ENCODE measurements at places on chromosomes 7 and 10.
A peak's percentile ranks its signal among the peaks of the same experiment; 100 is the strongest.

DNA sequence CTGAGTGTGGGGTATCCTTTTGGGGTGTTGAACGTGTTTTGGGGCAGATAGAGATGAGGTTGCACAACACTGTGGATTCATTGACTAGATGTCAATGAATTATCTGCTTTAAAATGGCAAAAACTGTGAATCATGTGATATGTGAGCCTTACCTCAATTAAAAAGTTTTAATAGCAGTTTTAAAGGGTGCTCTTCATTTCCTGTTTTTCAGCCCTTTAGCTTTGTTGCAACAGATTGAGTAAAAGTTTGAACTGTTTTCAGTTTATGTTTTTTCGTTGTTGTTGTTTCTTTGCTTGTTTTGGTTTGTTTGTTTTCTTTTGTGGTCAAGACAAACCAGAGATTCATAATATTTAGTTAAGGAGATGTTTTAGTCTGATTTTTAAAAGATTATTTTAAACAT is 9.4 kb downstream of the TAS2R41 start:
- DNase-seq = no peak

GRCh38 chr7:36851382-36851781 is 127.1 kb upstream of the AOAH start:
- DNase-seq = no peak

GRCh38 chr7:132871419-132871818 is 210.5 kb downstream of the CHCHD3 start:
- no peak for DNase-seq

- no peak for DNase-seq
These were observed 37.1 kb downstream of the MASTL start for GRCh38 chr10:27192284-27192683.

DNA sequence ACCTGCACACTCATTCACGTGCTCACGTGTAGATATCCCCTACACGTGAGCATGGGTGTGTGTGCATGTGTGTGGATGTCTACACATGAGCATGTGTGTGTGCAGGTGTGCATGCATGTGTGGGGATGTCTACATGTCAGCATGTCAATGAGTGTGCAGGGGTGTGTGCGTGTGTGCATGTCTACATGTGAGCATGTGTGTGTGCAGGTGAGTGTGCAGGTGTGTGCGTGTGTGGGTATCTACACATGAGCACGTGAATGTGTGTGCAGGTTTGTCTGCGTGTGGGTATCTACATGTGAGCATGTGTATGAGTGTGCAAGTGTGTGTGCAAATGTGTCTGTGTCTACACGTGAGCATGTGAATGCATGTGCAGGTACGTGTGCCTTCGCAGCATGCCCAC is 274.8 kb downstream of the PTPRN2 start:
- no peak for DNase-seq

- DNase-seq = no peak
These were observed 4.3 kb downstream of the MYO1G start for GRCh38 chr7:44974549-44974948.

- DNase-seq = peak; percentile 28
These were observed 7.3 kb downstream of the LRRN3 start for GRCh38 chr7:111098011-111098925.

DNA sequence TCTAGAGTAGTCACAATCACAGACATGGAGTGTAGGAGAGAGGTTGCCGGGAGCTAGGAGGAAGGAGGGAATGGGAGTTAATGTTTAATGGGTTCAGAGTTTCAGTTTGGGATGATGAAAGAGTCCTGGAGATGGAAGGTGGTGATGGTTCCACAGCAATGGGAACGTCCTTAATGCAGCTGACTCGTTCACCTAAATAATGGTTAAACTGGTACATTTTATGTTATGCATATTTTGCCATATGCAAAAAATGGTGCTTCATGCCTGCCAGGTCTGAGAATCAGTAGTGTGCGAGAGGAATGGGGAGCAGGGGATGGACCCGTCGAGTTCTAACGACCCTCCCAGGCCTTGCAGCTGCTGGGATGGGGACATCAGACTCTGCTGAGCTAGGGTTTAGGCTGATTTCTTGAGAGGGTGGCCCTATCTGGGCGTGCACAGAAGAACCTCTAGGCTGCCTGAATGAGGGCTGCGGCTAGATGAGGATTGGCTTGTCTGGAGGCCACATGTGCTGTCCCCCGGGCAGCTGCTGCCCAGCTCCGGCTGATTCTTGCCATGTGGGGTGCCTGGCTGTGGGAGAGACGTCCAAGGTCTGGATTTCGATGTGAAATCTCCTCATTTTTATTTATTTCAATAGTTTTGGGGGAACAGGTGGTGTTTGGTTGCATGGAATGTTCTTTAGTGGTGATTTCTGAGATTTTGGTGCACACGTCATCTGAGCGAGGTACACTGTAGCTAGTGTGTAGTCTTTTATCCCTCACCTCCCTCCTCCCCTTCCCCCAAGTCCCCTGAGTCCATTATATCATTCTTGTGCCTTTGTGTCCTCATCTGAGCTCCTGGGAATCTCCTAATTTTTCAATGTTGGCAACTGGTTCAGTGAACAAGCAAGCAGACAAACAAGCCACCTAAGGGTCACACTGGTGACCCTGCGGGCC is 116.0 kb downstream of the GRK5 start:
- no peak for DNase-seq

DNA sequence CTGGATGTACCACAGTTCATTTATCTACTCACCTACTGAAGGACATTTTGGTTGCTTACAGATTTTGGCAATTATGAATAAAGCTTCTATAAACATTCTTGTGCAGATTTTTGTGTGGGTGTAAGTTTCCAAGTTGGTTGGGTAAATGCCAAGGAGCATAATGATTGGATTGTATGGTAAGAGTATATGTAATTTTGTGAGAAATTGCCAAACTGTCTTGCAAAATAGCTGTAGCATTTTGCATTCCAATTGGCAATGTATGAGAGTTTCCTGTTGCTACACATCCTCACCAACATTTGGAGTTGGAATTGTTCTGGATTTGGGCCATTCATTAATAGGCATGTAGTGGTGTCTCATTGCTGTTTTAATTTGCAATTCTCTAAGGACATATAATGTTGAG is 33.9 kb upstream of the HYAL4 start:
- DNase-seq = no peak

GRCh38 chr7:88046839-88047573 is 113.0 kb downstream of the ADAM22 start:
- DNase-seq = no peak

GRCh38 chr7:148700661-148701064 is 2.0 kb downstream of the CUL1 start:
- DNase-seq = peak; percentile 43

DNA sequence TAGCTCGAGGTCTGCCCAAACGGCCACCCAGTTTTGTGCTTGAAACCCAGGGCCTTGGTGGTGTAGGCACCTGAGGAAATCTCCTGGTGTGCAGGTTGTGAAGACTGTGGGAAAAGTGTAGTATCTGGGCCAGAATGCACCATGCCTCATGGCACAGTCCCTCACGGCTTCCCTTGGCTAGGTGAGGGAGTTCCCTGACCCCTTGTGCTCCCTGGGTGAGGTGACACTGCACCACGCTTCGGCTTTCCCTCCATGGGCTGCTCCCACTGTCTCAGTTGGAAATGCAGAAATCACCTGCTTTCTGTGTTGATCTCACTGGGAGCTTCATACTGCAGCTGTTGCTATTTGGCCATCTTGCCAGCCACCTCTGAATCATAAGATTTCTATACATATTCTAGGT is 62.4 kb upstream of the CDK6 start:
- DNase-seq = no peak

DNA sequence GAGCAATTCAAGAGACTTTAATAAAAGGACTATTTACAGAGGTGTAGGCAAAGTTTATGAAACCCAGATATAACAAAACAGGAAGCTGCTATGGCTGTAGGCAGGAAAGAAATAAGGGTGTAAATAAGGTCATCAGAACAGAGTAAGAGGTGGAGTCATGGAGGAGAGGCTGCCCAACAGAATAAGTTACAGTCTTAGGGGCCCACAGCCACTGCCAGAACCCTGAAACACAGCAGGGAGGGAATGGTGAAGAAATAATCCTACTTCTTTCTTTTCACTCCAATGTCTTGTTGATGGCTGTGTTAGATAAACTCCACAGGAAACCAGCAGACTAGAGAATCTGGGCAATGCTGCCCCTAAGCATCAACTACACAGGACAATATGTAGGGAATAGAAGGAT is 155.8 kb upstream of the TAC1 start:
- DNase-seq = no peak

GRCh38 chr10:3325954-3326750 is 153.6 kb upstream of the PITRM1 start:
- DNase-seq = no peak

DNA sequence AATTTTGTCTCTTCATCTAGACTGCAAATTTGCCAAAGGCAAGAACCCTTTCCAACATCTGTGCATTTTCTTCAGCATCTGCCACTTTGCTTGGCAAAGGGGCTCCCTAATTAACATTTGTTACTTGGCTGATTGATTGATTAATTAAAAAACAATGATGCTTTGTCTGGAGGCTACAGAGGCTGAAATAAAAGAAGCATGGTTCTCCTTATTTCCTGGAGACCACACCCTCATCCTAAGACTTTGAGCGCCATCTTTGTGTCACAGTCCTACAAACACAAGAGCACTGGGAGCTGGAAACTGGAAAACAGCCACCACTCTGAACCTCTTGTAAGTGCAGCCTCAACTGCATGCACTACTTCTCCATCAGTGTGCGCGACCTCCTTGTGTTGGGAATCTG is 189.2 kb downstream of the C7orf25 start:
- no peak for DNase-seq

DNA sequence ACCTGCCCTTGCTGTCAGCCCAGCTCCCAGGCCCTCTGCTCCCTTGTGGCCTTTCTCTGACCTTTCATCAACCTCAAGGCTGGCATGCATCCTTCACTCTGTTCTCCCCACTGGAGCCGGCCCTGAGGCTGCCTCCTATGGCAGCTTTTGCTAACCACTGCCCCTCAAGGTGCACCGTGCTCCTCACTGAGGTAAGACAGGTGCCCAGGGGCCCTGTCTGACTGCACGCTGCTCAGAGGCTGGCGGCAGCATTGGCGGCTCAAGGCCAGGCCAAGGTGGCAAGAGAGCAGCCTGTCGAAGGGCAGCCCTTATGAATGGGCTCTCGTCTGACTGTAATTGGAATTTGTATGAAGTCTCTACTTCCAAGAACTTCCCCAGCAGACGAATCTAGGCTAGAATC is 172.6 kb downstream of the ZNF248 start:
- DNase-seq = no peak

GRCh38 chr7:106864298-106865081 is 592 bp upstream of the PIK3CG start:
- DNase-seq = no peak

- DNase-seq = peak; percentile 82
These were observed 68.8 kb upstream of the INSIG1 start for GRCh38 chr7:155228894-155229293.

DNA sequence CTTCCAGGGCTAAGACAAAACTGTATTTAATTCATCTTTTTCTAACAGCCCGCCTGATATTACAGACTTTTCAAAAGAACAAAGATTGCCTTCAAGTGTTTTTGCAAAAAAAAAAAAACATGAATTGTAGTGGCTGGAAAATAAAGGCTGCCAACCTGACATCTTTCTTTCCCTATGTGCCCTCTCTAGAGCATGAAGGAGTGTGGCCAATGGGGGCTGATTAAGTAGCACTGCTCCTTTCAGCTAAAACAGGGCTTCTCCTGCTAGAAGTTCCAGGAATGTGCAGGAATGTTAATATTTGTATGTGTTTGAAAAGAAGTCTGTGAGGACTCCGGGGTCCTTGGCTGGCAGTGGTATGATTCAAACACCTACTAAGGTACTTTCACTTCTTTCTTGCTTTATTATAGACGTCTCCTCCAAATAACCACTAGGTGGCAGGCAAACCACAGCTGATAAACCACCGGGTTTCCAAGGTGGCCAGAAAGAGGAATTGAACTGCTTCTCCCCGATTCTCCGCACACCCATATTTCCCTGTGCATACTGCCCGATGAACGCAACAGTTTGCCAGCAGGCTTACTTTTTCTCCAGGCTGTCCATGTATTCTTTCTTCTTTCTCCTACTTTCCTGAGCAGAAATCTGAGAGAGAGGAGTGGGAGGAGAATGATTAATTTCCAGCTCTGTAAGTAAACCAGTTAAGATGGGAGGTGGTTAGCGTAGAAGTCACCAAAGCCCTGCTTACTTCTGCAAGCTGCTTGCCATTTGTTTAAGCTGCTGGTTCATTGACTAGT is 56.8 kb upstream of the DGKI start:
- peak; percentile 61 for DNase-seq

GRCh38 chr7:646487-646886 is 80.0 kb upstream of the DNAAF5 start:
- DNase-seq = no peak

DNA sequence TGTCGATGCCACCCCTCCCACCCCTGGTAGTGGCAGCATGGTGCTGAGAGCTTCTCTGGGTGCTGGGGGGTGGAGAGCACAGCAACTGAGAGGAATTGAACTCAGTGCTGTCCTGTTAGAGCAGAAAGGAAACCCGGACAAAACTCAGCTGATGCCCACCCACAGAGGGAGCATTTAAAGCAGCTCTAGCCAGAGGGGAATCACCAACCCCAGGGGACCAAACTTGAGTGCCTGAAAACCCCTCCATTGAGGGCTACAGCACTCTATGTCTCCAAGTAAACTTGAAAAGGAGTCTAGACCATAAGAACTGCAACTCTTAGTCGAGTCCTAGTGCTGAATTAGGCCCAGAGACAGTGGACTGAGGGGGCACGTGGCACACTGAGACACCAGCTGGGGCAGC is 16.8 kb upstream of the FOXI2 start:
- DNase-seq = no peak

GRCh38 chr7:105319578-105319977 is 69.1 kb downstream of the SRPK2 start:
- no peak for DNase-seq

- no peak for DNase-seq
These were observed 18.8 kb upstream of the ANKRD1 start for GRCh38 chr10:90939648-90940047.

DNA sequence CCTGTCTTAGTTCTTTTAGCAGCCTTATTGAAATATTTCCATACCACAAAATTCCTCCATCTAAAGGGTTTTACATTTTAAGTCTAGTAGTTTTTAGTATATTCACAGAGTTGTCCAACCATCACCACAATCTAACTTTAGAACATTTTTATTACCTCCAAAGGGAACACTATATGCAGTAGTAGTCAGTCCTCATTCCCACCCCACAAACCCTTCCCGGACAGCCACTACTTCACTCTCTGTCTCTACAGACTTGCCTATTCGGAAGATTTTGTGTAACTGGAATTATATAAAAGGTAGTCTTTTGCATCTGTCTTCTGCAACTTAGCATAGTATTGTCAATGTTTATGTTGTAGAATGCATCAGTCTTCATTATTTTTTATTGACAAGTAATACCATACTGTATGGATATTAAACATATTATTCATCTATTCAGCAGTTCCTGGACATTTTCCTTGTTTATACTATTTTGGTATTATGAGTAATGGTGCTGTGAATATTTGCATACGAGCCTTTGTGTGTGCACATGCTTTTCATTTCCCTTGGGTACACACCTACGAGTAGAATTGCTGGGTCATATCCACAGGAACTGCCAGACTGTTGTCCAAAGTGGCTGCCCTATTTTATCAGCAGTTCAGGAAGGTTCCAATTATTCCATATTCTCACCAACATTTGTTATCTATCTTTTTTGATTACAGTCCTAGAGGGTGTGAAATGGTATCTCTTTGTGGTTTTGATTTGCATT is 60.9 kb upstream of the LANCL2 start:
- no peak for DNase-seq
